D341Med (cell line): ENCODE measurements at places on chromosomes 7 and 10.

DNA sequence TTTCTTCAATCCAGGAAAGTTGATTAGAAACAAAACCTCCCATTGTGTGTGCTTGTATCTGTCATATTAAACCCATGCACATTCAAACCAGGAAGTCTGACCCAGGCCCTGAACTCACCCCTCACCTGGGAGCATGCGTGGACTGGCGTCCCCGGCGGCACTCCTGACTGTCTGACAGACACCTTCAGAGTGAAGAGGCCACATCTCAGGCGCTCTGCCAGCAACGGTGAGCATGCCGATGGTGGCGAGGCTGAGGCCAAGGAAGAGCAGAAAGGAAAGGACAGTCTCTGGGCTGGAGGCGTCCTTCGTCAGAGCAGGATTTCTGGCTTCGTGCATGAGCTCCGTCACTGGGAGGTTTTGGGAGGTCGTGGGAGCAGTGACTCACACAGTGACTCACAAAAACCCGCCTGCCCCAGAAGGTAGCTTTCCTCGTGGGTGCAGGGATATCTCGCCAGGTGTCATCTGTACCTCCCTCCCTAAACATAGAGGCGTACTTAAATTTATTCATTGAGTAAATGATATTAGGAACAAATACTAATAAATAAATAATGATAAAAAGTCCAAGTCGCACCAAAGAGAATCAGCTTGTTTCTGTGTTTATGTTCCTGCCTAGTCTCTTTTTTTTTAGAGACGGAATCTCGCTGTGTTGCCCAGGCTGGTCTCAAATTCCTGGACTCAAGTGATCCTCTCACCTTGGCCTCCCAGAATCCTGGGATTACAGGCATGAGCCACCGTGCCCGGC is 13.5 kb downstream of the IQCE start:
- DNase-seq, result no peak

DNA sequence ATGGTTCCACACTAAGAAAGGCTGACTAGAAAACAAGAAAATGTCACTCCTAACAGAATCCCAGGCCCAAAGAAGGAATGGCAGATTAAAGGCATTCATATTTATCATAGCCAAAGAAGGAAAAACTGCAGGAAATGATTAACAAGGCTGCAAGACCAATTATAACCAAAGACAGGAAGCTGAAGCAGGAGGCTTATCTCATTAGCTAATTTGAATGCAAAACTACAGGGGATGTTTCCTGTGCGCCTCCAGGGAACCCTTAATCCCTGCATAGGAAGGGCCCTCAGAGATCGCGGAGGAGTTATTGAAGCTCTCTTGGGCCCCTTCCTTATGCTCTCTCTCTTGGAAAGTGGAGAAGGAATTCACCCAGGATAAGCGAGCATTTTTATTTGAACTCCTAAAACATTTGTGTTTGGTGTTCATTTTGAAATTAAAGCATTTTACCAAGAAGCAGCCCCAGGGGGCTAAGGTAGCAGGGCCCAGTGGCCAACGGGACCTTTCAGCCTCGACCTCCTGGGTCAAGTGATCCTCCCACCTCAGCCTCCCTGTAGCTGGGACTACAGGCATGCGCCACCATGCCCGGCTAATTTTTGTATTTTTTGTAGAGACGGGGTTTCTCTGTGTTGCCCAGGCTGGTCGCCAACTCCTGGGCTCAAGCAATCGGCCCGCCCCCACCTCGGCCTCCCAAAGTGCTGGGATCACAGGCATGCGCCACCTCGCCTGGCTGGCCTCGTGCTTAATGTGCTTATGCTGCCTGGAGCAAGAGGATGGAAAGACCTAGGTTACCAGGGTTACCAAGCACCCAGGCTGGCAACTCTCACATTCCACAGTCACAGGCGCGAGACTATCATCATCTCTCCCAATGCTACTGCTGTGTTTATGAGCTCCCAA is 24.1 kb upstream of the PROSER2 start:
- DNase-seq, result peak; percentile 74

DNA sequence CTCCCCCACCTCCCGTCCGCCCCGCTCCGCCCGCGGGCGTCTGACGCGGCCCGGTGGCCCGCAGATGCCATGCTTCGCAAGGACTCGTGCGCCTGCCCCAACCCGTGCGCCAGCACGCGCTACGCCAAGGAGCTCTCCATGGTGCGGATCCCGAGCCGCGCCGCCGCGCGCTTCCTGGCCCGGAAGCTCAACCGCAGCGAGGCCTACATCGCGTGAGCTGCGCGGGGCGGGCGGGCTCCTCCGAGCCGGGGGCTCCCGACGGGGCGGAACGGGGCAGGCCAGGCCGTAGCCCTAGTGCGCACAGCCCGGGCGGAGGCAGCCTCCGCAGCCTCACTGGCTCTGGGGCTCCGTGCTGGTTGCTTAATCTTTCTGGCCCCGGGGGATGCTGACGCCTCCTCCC is 2.8 kb downstream of the ASIC3 start:
- no peak for DNase-seq

DNA sequence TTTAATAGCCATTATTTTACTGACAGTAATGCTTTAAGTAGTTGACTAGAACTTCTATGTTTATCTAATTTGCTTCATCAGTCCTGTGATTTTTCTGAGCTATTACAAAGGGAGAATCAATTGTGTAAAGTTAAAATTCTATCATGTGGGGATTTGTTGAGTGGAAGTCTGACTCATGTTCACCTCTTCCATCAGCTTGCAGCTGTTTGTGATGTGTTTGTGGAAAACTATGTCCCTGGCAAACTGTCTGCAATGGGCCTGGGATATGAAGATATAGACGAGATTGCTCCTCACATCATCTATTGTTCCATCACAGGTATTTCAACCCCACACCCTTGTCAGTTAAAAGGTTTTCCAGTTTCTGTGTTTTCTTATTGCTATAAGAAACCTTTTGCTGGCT is 59.9 kb downstream of the SUGCT start:
- DNase-seq, result no peak

- DNase-seq, result no peak
Observed at GRCh38 chr10:50407076-50407801, 155.9 kb upstream of the ASAH2 start.

GRCh38 chr7:5234852-5235831 is 45.1 kb downstream of the WIPI2 start:
- DNase-seq, result no peak

DNA sequence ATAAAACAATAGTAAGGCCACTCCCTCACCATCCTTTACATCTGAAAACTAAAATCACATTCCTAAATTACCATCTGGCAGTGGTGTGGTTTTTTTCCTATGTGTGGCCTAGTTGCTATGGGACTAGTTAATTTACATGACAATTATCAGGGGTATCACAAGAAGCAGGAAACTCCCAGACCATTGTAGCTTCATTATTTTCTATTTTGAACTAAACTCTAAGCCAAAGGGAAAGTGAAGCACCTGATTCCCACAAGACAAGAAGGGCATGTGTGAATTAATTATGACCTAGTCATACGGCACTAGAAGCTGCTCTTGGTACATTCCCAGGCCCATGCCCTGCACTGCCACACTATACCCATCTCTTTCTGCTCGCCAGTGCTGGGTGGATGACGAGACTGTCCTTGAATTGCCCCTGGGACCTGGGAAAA is 103.4 kb downstream of the ATXN7L1 start:
- no peak for DNase-seq

DNA sequence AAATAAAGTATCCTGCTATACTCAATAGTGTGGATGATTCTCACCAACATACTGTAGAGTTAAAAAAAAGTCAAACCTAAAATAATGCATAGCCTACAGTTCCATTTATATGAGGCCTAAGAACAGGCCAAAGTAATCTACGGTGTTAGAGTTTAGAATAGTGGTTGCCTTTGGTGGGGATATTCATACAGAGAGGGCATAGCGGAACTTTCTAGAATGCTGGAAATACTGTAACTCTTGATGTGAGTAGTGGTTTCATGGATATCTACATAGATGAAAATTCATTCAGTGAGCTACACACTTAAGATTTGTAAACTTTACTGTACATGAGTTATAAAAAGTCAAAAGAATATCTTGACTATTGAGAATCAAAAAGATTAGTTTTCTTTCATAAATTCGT is 349.9 kb upstream of the NFE2L3 start:
- no peak for DNase-seq

- no peak for DNase-seq
Observed at GRCh38 chr10:44473146-44473545, 88.2 kb upstream of the CXCL12 start.

GRCh38 chr10:116465546-116465945 is 37.9 kb downstream of the PNLIPRP3 start:
- DNase-seq, result no peak

DNA sequence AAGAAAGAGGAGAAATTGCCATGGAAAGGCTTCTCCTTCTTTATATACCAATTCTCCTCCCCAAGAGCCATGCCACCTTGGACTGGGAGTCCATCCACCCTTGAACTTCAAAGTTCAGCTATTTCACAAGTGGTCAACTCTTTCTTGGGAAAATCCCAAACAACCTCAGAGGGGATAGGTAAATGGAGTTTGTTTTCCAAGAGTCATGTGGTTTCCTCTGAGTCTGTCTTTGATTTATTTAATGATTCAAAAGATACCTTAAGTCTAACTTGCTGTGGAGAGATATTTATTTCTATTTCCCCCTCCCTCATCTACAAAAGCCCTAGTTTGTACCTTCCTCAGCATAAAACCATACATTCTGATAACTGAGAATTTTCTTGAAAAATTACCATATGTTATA is 758.6 kb upstream of the IGFBP3 start:
- no peak for DNase-seq

- DNase-seq, result no peak
Observed at GRCh38 chr10:43862756-43863155, 214.1 kb upstream of the ZNF32 start.

DNA sequence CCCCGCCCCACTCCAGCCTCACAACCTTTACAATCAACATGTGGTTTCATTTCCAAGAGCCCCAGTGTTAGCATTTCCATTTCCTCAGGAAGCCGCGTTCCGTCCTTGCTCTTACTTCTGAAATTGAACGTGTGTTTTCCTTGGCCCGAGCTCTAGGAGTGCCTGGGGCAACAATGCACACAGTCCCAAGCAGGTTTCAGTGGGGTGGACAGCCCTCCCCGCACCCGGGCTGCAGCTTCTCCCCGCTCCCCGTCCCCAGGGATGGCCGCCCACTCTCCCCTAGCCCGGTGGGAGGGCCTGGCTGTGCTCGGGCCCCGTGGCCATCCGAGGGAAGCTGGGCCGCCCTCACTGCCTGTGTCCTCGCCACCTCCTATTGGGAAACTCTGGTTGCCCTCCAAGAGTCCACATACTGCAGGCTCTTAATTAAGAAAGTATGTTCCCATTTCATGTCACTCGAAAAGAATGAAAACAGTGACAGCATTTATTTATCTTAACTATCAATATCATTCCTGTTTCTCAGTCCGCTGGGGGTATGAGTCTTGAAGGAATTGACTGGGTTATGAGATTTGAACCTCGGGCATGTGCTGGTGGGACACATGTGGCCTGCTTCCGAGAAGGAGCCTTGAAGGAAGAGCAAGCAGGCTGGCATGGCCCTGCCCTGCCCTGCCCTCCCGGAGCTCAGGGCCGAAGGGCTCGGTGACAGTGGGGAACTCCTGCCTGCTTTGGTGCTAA is 163.8 kb downstream of the GRK5 start:
- no peak for DNase-seq

GRCh38 chr7:101747053-101747878 is 70.2 kb upstream of the CUX1 start:
- DNase-seq, result no peak

- peak; percentile 73 for DNase-seq
Observed at GRCh38 chr7:18086165-18087025, 58.7 kb upstream of the PRPS1L1 start.

DNA sequence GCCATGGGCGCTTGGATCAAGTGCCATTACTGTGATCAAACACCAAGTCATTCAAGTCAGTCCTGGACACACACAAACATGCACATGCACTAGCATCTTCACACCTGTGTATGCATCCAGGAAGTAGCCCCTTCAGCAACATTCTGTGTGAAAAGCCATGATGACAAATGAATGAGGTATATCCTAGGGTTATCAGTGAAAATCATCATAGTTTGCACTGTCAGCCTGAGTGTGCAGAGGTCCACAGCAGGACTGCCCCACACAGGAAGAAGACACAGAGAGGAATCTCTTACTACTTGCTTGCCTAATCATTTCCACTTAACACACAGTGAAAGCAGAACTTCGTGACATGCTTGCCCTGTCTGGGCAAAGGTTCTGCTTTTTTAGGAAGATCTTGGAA is 184.0 kb upstream of the ADO start:
- DNase-seq, result no peak

DNA sequence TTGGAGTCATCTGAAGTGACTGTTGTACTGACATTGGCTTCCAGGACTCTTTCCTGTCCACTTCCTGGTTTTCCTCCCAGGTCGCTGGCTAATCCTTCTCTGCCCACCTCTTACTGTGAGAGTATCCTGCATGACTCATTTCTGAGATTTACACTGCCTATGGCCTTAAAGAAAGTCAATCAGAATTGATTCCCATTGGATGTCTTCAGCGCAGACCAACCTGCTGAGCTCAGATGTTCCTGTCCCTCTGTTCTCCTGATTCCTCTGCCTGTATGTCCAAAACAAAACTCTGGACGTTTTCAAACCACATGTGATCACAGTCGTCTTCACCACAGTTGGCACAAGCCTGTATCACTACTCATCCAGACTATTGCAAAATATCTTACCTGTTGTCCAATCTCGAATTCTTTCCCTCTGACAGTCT is 262.1 kb downstream of the CREB5 start:
- no peak for DNase-seq

GRCh38 chr7:35415411-35415822 is 161.5 kb upstream of the TBX20 start:
- DNase-seq, result no peak

- peak; percentile 27 for DNase-seq
Observed at GRCh38 chr7:285731-286130, 4.2 kb upstream of the FOXL3 start.

- peak; percentile 21 for DNase-seq
Observed at GRCh38 chr10:116490028-116490662, 55.6 kb upstream of the PNLIP start.

DNA sequence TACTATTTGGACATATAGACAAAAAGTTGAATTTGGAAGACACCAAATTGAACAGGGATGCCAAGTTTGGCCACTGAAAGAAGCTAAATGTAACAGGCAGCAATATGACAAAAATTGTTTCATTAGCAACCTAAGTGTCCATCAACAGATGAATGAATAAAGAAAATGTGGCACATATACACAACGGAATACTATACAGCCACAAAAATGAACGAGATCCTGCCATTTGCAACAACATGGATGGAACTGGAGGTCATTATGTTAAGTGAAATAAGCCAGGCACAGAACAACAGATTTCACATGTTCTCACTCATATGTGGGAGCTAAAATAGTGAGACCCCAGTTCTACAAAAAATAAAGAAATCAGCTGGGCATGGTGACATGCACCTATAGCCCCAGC is 43.8 kb downstream of the NEBL start:
- no peak for DNase-seq

GRCh38 chr7:47786557-47787248 is 161.6 kb downstream of the PKD1L1 start:
- no peak for DNase-seq
